ENCODE measurements at places on chromosomes 6 and 20.

GRCh38 chr6:134098276-134098675 lies 45.9 kb upstream of the SLC2A12 start:
- no peak for DNase-seq

DNA sequence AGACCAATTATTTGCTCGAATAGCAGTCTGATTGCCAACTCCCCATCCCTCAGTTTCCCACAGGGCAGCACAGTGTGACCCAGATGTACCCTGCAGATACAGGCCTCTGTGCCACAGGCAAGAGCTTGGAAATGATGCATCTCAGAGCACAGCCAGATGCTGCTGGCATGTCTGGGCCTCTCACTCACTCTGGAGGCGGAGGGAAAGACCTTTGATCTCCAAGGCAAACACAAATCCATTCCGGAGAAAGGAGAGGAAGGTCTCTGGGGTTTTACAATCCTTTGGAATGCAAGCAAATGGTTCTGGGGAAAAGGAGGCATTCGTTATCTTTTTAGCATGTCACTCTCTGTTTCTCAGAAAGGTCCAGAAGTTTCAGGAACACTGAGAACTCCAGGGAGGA lies 74.2 kb downstream of the RIOK1 start:
- DNase-seq: no peak

GRCh38 chr6:16855460-16855859 lies 94.2 kb upstream of the ATXN1 start:
- no peak for DNase-seq

GRCh38 chr6:68635706-68636513 lies 828 bp downstream of the ADGRB3 start:
- DNase-seq: no peak

DNA sequence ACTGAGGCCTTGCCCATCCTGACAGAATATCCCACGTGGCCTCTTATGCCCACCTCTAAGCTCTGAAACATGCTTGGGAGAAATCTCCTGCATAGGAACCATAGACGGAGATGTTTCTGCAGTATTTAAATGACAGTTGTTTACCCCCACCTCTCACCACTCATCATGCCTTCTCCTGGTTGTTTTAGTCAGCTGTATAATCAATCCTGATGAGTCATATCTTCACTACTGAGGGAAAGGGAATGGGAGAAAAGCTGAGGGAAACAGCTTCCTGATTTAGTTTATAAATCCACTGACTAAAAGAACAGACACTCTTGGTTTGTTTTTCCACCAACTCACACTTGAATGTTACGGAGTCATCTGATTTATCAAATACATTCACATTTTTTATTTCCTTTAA lies 113.2 kb upstream of the TENT5A start:
- DNase-seq: no peak

DNA sequence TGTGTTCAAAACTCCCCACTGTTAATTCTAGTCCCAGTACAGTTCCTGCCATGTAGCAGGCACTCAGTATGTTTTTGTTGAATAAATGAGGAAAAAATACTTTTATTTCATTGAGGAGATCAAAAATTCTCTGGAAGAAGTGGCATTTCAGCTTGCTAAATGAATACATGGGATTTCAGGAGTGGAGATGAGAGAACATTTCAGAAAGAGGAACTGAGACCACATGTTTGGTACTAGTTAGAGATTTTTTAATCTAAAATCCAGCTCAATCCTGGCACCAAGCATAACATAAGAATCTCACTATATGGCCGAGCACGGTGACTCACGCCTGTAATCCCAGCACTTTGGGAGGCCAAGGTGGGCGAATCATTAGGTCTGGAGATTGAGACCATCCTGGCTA lies 75.4 kb downstream of the BTBD9 start:
- DNase-seq: no peak

- DNase-seq: no peak
Observed at GRCh38 chr6:15513131-15513771, 149.6 kb downstream of the DTNBP1 start.

DNA sequence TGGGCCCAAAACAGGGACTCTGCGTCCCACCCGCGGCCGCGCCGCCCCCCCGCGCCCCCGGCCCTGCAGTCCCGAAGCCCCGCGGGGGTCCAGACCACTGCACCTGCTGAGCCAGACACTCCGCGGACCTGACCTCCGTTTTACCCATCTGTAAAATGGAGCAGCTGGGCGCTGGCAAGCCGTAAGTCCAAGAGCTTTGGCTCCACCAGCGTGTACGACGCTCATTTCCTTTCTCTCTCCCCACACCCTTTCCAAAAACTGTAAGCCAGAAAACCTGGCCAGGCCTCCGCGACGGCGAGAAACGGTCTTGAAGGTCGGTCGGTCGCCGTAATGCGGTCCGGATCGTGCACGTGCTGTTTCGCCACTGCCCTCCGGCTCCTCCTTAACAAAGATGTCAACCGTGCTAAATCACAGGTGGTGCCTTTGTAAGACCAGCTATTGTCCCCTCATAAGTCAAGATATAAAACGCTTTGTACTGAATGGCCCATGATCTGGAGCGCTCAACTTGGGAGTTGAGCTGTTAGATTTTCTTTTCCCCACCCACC lies 7.8 kb upstream of the NR2E1 start:
- DNase-seq: no peak

- no peak for DNase-seq
Observed at GRCh38 chr6:133165235-133165634, 75.9 kb upstream of the EYA4 start.

All from stimulated activated CD4-positive, alpha-beta T cell treated with anti-CD3 and anti-CD28 coated beads, TNF-alpha, amount 100 ng/mL, for 4 hours (primary cell).